ENCODE measurements at places on chromosomes 3 and 15. TPM values are rescaled to one million over a fixed set of nuclear protein-coding genes. Genes with fewer than 3 reads are reported as not detected.

MOBP gene
- not detected for total RNA-seq

XCR1 gene
- total RNA-seq, result not detected

CCK gene
- not detected for total RNA-seq

C3orf33 gene
- total RNA-seq, result 1.8 TPM

TMEM40 gene
- total RNA-seq, result not detected

MASP1 gene
- total RNA-seq, result 1.7 TPM

CATSPER2 gene
- 6.9 TPM for total RNA-seq

PPM1L gene
- total RNA-seq, result 81.4 TPM

MCTP2 gene
- 0.44 TPM for total RNA-seq

- DNase-seq, result no peak
Observed at GRCh38 chr15:62850791-62851291, 191.7 kb upstream of the TPM1 start.

GRCh38 chr3:106348139-106348690 is 479.4 kb upstream of the CBLB start:
- DNase-seq, result no peak

DNA sequence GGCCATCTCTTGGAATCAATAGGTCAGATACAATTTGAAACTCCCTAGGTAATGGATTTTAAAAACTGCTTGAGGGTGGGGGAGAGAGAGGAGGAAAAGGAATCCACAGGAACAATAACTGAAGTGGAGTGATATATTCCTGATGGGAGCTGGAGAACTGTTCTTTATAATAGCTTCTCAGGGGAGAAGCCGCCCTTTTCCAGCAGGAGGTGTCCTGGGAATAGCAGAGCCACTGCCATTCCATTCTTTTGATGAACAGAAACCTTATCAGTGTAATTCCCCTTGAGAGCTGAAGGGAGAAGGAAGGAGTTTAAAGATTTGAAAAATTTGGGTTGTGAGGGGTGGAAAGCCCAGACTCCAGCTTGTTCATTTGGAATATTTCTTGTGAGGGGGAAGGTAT is 504.9 kb upstream of the DPH6 start:
- no peak for DNase-seq

DNA sequence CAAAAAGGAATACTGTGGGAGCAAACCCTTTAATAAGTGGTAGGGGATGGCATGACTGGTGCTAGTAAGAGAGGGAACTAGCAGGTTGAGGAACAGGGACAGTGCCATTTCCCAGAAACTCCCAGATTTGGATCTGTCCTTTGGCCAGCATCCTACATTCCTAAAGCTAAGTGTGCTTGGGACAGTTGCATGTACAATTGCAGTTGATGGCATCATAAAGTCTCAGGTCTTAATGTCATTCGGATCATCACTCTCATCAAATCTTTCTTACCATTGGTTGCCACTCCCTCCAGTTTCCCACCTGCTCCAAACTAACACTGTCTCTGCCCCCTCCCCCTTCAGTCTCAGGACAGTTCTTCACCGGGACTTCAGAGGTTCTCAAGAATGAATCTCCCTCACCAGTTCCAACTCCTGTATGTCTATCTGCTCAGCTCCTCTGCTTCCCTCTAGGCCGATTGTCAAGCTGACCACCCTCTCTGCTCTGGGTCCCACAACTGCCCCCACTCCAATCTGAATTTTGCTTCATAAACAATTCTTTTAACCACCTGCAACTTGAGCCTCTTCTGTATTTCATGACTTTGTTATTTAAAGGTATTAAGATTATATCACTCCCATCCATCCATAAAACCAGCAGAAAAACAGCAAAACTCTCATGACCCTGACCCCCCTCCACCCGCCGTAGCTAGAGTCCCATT is 260.8 kb downstream of the CGGBP1 start:
- no peak for DNase-seq

DNA sequence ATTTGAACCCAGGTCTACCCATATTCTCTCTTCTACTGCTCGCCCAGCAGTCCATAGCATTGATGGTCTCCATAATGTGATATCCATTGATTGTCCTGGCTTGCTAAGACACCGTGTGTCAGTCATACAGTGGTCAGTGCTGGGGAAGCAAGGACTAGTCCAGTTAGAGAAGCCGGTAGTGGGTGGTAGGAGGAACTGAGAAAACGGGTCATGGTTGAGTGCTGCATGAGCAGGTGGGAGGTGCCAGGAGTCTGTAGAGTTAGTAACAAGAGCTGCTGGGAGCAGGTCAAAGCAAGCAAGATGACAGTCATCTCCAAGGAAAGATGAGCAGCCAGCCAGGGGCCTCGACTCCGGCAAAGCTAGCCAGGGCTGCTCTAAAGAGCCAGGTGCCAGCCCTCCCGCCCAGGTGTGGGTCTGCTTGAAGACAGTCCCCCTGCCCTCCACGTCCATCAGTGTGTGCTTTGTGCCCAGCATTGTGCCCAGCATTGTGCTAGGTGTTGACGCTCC is 29.5 kb upstream of the USP3 start:
- no peak for DNase-seq

- DNase-seq, result no peak
Observed at GRCh38 chr15:66862111-66862939, 160.3 kb downstream of the SMAD6 start.

- DNase-seq, result no peak
Observed at GRCh38 chr3:13565581-13566452, 16.9 kb downstream of the FBLN2 start.

DNA sequence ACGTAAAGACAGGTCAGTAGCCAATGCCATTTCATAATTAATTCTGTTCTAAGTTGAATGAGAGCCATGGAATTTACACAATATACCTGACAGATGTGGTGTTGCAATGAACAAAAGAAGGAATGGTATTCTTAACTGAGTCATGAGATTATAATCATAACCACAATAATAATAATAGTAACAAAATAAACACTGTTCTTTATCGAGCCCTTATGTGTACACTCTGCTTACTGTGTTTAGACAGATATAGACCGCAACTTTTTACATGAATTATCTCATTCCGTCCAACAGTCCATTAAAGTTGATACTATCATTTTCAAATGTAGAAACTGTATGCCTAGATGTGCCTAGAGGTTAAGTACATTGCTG is 28.2 kb upstream of the SCAANT1 start:
- DNase-seq, result no peak

- DNase-seq, result peak; percentile 47
Observed at GRCh38 chr15:90994059-90994416, 297 bp downstream of the PRC1 start.

GRCh38 chr3:62095080-62095479 is 278.3 kb downstream of the FEZF2 start:
- no peak for DNase-seq
